ENCODE measurements at places on chromosomes 16 and 17.

DNA sequence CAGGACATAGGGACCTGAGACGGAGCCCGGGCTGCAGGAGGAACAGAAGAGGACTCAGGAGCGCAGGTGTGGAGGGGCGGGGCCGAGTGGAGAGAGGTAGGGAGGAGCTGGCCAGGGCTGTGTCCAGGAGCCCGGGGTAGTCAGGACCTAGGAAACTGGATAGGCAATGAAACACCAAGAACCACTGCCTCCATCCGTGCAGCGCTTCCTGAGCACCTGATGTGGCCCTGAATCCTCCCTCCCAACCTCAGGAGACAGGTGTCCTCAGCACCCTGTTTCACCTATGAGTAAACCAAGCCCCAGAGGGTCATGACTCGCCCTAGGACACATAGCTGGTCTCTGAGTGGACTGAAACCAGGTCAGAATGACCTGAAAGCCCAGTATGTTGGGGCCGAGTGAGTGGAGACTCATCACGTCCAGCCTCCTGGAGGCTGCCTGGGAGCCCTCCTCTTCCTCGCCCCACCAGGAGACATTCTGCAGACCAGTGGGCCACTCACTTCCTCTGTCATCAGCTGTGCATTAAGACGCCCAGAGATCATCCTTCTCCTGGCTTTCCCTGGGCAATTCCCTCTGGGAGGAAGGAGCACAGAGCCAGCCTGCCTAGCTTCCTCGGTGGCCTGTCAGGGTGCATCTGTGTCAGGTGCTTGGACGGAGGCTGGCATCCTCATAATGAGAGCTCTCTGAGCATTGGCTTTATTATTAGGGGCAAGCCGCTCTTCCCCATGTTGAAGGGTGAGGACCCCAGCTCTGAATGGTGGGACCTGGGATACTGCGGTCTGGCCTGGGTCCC is 72.8 kb downstream of the SCNN1B start:
- peak; percentile 71 for DNase-seq

- no peak for DNase-seq
These were observed 5.7 kb downstream of the E4F1 start for GRCh38 chr16:2229091-2229490.

DNA sequence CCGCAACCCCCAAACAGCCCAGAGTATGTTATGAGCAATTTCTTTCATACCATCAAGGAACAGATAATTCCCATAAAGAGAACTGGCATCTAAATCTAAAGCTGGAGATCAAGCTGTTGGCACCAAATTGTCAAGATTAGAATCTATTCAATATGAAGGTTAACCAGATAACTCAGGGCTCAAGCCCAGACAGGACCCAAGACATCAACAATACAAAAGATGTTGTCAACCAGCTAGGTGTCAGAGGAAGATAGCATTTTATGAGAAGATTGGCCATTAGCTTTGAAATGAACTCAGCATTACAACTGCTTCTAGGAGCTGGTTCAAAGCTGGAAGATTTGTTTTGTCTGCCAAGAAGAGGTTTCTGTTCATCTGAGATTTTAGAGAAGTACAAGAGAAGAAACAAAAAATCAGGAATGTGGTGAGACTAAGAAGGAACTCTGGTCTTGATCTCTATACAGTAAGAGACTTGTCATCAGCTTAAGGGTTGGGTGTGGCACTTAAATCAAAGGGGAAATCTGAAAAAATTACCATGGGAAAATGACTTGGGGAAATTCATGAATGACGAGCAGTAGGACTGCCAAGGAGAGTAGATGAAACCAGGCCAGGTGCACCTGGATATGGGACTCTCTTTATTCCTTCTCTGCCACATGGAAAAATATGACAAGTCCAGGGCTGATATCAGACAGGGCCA is 64.2 kb upstream of the COX10 start:
- no peak for DNase-seq

GRCh38 chr16:74029115-74029792 is 267.4 kb upstream of the PSMD7 start:
- no peak for DNase-seq

Measured in eye (tissue), 1 donor.